K562 (cell line): ENCODE measurements at places on chromosomes 7 and 10.
A peak's percentile ranks its signal among the peaks of the same experiment; 100 is the strongest.

GRCh38 chr7:29424984-29425309 is 138.7 kb upstream of the PRR15 start:
- H3K27me3 ChIP-seq = peaks cover 4% of the 10 kb centered on the region; the same call in 1 of the 3 replicates
- no peaks in the 10 kb centered on the region for H3K4me1 ChIP-seq
- no peak overlapping the region for H3K27ac ChIP-seq
- no peak overlapping the region for H3K4me3 ChIP-seq
- DNase-seq = no peak
- no peaks in the 10 kb centered on the region for H3K36me3 ChIP-seq

DNA sequence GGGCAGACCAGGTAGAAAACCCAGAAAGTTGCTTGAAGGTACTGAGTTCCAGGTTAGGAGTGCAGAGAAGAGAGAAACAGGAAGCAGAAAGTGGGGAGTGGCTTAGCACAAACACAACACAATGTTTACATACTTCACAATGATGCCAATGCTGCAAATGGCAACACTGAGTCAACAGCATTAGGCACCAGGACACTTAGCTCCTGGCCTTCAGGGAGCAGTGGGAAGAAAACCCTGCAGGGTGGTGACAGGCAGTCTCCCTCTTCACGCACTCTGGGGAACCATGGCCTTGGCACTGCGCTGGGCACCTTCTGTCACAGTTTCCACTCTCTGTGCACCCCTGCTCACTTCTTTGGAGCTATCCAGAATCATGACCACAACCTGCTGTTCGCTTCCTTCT is 7.3 kb downstream of the ICA1 start:
- H3K27ac ChIP-seq = no peak overlapping the region
- no peaks in the 10 kb centered on the region for H3K4me1 ChIP-seq
- H3K36me3 ChIP-seq = no peaks in the 10 kb centered on the region
- H3K4me3 ChIP-seq = no peak overlapping the region
- no peaks in the 10 kb centered on the region for H3K27me3 ChIP-seq
- DNase-seq = no peak

DNA sequence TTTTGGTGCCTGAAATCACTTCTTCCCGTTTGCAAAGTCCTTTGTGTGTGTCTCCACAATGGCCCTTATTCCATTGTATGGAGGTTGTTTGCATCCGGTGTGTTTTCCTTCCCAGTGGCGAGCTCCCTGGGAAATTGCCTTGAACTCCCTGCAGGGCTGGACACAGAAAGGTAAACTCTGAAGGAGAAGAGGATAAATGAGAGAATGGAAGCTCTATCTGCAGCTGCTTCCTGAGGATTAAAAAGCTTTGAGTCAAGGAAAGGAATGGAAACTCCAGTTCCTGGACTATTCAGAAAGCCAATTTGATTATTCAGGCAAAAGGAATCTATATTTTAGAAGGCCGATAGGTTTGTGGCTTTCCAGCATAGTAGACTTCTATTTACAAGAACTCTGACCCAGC is 4.4 kb upstream of the GRK5 start:
- no peak overlapping the region for H3K4me3 ChIP-seq
- H3K27me3 ChIP-seq = no peaks in the 10 kb centered on the region
- no peak overlapping the region for H3K27ac ChIP-seq
- H3K4me1 ChIP-seq = no peaks in the 10 kb centered on the region; the same call in 1 of the 3 replicates
- no peaks in the 10 kb centered on the region for H3K36me3 ChIP-seq

GRCh38 chr7:38502289-38502688 is 128.9 kb downstream of the AMPH start:
- H3K27ac ChIP-seq = no peak overlapping the region
- no peaks in the 10 kb centered on the region for H3K4me1 ChIP-seq
- DNase-seq = no peak
- no peaks in the 10 kb centered on the region for H3K27me3 ChIP-seq
- no peaks in the 10 kb centered on the region for H3K36me3 ChIP-seq

DNA sequence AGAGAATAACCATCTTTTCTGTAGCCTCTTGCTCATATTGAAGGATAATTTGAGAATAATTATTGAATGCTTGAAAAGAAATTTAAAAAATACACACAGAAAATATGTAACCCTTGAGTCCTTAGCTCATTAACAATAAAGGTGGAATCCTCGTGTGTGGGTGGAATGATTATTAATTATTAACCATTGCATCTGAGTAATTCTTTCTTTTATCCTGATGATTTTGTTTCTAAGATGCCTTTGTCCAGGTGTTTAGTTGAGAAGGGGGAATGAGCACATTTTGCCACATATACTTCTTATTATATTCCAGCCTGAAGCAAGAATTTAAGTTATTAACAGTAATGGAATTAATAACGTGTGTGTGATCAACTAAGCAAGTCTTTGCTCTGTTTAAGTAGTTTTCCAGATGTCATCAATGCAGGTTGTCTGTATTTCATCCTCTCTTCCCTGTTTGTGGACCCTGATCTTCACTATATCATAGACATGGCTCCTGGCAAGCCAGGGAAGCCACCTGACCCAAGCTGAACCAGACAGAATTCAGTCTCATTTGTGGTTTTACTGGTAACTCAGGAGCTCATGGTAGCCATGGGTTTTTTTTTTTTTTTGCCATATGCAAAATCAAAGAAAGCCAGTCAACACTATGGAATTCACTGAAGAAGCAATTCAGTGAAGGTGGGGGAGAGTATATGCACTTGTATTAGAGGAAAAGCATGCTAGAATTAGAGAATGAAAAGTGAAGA is 144.3 kb downstream of the KIF20B start:
- H3K36me3 ChIP-seq = no peaks in the 10 kb centered on the region
- H3K27me3 ChIP-seq = no peaks in the 10 kb centered on the region
- no peak for DNase-seq
- H3K4me3 ChIP-seq = no peak overlapping the region
- no peak overlapping the region for H3K27ac ChIP-seq

GRCh38 chr7:16785321-16785720 is 19.5 kb downstream of the AGR2 start:
- peaks cover 7% of the 10 kb centered on the region; the same call in 2 of the 3 replicates for H3K36me3 ChIP-seq
- no peaks in the 10 kb centered on the region for H3K4me1 ChIP-seq
- no peaks in the 10 kb centered on the region for H3K27me3 ChIP-seq
- H3K27ac ChIP-seq = no peak overlapping the region

GRCh38 chr10:129725890-129726631 is 238.0 kb downstream of the EBF3 start:
- no peak for DNase-seq
- no peaks in the 10 kb centered on the region for H3K36me3 ChIP-seq
- no peak overlapping the region for H3K4me3 ChIP-seq

GRCh38 chr10:133229265-133230043 is 563 bp upstream of the UTF1 start:
- no peak overlapping the region for H3K4me3 ChIP-seq
- H3K27ac ChIP-seq = no peak overlapping the region
- H3K4me1 ChIP-seq = peaks cover 12% of the 10 kb centered on the region
- no peaks in the 10 kb centered on the region for H3K27me3 ChIP-seq
- H3K36me3 ChIP-seq = no peaks in the 10 kb centered on the region

- H3K36me3 ChIP-seq = peaks cover 11% of the 10 kb centered on the region
- peak overlapping the region; percentile 77 for H3K4me3 ChIP-seq
- peak; percentile 57 for DNase-seq
- H3K27ac ChIP-seq = no peak overlapping the region
Measured at GRCh38 chr10:22321924-22322640, 1.2 kb downstream of the BMI1 start.

DNA sequence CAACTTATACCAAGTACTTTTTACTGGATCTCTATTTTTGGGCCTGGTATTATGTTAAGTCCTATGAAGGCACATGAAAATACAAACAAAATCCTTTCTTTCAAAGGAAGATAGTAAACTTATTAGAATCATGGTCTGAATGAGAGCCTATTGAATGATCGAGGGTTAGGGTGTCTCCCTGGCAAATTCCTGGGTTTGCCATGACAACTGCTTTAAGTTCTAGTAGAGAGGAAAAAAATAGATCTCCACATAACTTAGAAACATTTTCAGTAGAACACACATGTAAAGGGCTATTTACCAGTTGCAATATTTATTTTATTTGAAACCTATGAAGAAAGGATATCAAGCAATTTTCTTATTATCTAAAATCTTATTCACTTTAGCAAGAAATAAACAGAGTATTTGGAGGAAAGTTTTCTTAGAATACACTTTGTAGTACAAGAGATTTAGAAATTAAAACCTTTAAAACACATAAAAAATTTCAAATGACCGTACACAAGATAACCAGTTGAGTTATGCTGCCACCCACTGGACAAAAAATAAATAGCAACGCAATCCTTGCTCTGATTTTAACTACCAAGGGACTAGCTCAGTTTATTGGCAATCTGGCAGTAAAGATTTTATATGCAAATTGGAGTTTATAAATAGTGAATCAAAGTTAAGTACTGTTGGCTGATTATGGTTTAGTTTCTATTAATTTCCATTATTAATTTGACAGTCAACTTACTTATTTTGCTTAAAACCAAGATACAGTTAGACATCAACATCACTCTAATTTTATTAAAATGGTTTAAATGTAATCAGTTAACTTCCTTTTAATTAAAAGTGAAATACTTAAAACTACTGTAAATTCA is 33.9 kb downstream of the CACUL1 start:
- H3K27me3 ChIP-seq = no peaks in the 10 kb centered on the region
- peak; percentile 14 for DNase-seq
- H3K36me3 ChIP-seq = peaks cover 17% of the 10 kb centered on the region; the same call in 1 of the 3 replicates
- H3K4me1 ChIP-seq = no peaks in the 10 kb centered on the region

DNA sequence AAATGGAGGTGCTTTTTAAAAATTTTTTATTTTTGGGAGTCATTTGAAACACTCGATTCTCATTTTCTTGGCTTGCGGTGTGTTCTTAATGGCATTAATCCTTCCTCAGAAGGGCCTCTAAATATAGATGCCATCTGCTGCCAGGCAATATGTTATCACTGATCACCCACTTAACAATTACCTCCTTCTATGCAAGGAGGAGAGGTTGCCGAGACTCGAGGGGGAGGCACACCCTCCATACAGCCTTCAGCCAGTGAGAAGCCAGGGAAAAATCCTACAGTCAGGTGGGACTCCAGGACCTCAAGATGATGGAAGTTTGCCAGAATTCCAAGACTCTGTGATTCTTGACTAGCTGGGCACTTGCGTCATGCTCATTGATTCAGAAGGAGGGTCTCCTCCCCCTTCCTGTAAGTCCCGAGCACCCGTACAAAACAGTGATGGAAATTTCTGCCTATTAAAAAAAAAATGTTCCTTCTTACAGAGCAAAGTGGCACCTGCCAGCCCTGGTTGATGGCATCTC is 574.5 kb downstream of the TYW1 start:
- H3K4me1 ChIP-seq = no peaks in the 10 kb centered on the region
- DNase-seq = no peak
- no peaks in the 10 kb centered on the region for H3K27me3 ChIP-seq
- no peaks in the 10 kb centered on the region for H3K36me3 ChIP-seq
- no peak overlapping the region for H3K27ac ChIP-seq

GRCh38 chr7:23981758-23982157 is 271.7 kb downstream of the STK31 start:
- no peak overlapping the region for H3K27ac ChIP-seq
- no peaks in the 10 kb centered on the region for H3K4me1 ChIP-seq
- no peak overlapping the region for H3K4me3 ChIP-seq
- DNase-seq = no peak
- H3K27me3 ChIP-seq = no peaks in the 10 kb centered on the region
